ENCODE measurements at places on chromosomes 2 and 18. TPM values are rescaled to one million over a fixed set of nuclear protein-coding genes. Genes with fewer than 3 reads are reported as not detected.

GRCh38 chr2:24247592-24247991 is 72.7 kb downstream of the FAM228A start:
- DNase-seq: no peak

DNA sequence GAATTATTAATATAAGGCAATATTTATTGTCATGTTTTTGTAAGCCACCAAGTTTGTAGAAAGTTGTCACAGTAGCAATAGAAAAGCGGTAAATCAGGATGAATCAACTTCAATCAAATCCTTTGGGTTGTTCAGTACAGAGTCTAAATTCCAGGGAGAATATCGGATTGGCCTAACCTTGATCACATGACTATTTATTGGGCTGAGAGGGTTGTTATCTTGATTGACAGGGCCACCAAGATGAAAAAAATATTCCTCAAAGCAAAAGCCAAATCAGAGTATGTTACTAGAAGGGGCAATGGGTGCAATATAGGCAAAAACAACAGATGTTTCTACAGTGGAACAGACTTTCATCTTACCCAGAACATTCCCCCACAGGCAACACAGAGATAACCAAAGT is 270.0 kb downstream of the METTL4 start:
- DNase-seq: no peak

DNA sequence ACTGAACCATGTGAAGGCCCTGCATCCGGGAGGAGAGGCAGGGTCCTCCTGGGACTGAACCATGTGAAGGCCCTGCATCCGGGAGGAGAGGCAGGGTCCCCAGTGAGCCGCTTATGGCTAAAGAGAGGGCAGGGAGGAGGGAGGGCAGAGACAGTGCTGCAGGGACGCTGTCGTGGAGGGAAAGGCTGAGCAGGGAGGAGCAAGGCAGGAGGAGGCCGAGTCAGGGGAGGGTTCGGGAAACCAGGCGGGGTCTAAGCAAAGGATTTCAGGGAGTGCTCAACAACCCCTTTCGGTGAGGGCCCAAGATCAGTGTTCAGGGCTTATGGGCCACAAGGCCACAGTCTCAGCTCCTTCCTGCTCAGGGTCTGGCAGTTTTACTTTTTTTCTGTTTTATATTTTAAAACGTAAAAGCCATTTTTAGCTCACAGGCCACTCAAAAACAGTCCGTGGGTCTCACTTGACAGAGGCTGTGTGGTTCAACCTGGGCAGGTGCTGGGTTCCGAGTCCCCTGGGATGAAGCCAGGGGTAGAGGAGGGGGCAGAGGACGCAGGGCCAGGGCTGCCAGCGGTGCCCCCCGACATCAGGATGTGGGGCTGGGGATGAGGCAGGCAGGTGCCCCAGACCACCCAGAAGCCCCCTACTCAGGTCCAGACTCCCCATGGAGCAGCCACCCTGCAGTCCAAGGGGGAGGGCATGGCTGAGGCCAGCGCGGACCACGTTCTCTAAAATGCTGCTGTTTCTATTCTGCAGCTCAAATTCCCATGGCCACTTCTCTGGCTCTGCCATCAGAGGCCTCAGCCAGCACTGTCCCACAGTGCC is 5.2 kb downstream of the TMEM18 start:
- DNase-seq: no peak

DNA sequence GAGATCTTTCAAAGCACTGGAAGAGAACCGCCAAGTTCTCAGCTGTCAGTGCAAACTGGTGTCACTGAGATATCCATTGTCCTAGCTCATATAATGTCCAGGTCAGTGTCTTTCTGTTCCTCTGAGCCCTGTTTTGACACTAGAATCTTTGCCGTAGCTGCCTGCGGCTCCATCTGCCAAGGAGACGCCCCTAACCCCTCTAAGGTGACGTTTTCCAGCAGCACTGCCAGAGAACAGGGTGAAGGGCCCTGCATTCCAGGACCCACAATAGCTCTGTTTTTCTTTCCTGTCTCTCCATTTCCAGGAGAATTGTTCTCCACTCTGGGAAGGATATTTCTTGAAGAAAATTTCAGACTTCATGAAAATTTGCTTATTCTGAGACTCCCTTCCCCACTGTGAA is 181.7 kb upstream of the SLC39A10 start:
- DNase-seq: no peak

Gene FAM210A
- total RNA-seq: 13.7 TPM

All from hematopoietic multipotent progenitor cell (in vitro differentiated cells).